ENCODE measurements at places on chromosomes 2 and 18. TPM values are rescaled to one million over a fixed set of nuclear protein-coding genes. Genes with fewer than 3 reads are reported as not detected.
A peak's percentile ranks its signal among the peaks of the same experiment; 100 is the strongest.

DNA sequence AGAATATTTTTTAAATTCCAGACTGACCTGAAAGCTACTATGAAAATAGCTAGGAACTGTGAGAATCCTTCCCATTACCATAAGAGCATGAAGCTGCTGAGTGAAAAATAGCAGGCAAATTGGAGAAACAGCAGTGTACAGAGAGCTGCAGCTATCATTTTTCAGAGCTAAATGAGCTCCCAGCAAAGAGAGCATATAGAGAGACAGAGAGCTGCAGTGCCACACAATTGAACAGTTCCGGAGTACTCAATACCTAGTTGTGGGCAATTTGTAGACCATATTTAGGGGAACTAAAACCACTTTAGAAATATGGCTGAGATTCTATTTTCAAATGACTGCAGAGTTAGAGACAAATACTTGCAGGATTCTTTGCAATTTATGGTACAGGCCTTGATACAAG lies 645.3 kb downstream of the STK39 start:
- no peak for DNase-seq

DNA sequence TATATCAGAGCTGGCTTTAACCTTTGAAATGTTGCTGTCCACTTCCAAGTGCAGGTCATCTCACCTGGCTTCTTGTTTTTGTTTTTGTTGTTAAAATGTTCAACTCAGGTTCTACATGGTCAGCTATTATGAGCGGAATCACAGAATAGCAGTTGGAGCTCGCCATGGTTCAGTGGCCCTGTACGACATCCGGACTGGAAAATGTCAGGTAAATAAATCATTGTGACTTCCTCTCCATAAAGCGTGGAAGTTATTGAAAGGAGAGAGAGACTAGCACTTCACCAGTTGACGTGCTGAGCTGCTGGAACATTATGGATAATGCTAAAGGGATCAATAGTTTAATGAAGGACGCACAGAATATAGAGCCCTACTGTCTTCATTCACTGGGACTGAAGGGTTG lies 184.6 kb upstream of the BOD1L2 start:
- no peak for DNase-seq

DNA sequence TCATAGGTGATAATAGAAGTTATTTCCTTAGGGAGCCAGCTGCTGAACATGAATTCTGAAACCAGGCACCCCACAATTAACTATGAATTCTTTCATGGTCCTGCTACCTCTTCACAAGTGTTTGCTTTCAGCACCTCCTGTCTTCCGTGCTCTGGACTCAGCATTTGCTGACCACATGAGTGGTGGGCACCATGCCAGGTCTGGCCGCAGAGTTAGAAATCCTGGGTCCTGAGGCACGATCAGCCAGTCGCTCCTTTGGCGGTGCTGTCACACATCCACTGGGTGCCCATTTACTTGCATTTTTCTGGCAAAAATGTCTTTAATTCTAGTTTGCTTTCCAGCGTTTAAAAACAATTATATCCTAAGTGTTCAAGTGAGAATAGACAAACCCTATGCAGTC lies 196.4 kb upstream of the PXDN start:
- no peak for DNase-seq

DNA sequence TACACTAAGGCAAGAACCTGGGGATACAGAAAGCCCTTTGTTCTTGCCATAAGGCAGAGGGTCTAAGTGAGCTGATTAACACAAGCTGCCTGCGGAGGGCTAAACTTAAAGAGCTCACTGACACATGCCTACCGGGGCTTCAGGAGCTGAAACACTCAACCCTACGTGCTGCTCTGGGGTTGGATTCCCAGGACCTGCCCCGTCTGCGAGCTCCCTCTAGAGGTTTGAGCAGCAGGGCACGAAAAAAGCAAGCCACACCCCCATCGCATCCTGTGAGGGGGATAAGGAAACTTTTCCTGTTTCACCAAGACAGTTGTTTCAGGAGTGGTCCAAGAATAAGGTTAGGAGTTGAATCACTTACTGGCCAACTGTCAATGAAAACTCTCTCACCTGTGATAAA lies 562.1 kb downstream of the TMX3 start:
- no peak for DNase-seq

GRCh38 chr2:153005071-153005730 lies 286.8 kb downstream of the ARL6IP6 start:
- no peak for DNase-seq

- no peak for DNase-seq
Observed at GRCh38 chr18:25341831-25342230, 10.1 kb downstream of the ZNF521 start.

GRCh38 chr2:135797497-135798274 lies 39.3 kb downstream of the LCT start:
- DNase-seq, result peak; percentile 61

GRCh38 chr2:71597756-71598155 lies 144.4 kb downstream of the DYSF start:
- no peak for DNase-seq

GRCh38 chr18:33821503-33821902 lies 243.5 kb downstream of the ASXL3 start:
- DNase-seq, result no peak

GRCh38 chr2:196415384-196415783 lies 224.1 kb upstream of the CCDC150 start:
- no peak for DNase-seq

BCL2 gene
- 0.27 TPM for polyA plus RNA-seq

KCNK3 gene
- 0.04 TPM for polyA plus RNA-seq

GPR35 gene
- 0.06 TPM for polyA plus RNA-seq

IL36A gene
- not detected for polyA plus RNA-seq

CYP1B1 gene
- polyA plus RNA-seq, result 7.8 TPM

UNC80 gene
- polyA plus RNA-seq, result not detected

IL37 gene
- polyA plus RNA-seq, result not detected

FER1L5 gene
- polyA plus RNA-seq, result 0.20 TPM
